ENCODE measurements at places on chromosomes 7 and 10.

GRCh38 chr7:50699143-50699542, 83.6 kb downstream of the GRB10 start:
- DNase-seq: no peak

- no peak for DNase-seq
These were observed 60.3 kb upstream of the IL6 start for GRCh38 chr7:22666732-22667131.

DNA sequence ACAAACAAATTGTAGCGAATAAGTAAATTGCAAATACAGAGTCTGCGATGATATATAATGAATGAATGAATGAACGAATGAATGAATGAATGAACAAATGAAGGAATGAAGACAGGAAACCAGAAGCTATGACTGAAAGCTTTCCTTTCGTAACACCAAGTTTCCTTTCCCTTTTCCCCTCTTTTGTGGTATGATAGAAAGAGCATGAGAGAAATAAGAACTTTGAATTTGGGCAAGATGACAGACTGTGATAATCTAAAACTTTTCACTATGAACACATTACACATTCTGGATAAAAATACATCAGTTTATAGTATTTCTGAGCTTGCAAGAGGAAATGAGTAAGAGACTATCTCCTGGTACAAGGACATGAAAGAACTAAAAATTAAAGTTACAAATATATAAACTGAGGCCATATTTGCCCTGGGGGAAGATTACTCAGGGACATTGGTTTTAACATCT, 8.4 kb upstream of the UCN3 start:
- DNase-seq: no peak

DNA sequence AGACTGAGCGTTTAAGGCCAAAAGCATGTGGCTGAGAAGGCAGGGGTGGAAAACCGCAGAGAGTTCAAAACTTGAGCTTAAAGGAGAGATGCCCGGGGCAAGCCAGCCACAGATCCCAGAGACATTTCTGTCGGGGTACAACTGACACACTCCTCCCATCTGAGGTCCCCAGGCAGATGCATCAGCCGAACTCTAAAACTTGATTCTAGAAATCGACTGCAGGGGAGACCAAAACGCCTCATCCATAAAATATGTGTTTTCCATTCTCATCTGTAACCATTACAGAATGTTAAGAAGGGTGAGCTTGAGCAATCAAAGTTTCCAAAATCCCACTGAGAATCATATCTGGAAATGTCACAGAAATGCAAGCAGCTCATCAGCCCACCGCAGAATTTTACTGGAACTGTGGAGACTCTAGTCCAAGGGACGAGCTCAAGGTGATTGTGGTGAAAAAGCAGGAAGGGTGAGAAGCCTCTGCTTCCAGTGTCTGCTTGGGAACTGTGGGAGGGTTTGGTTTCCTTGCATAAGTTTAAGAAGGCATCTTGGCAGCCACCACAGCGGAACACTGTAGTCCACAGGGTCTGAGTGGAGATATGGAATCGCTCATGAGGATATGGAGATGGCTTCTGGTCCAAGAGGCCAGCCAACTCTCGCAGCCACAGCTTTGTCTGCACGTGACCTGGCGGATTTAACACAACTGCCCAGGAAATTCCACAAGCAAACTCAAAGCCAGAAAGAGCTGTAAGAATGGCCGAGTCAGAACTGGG, 249.2 kb downstream of the SFMBT2 start:
- DNase-seq: no peak

GRCh38 chr10:4214908-4215307, 429.9 kb upstream of the KLF6 start:
- DNase-seq: no peak

GRCh38 chr7:27367933-27368549, 125.4 kb downstream of the EVX1 start:
- DNase-seq: no peak

DNA sequence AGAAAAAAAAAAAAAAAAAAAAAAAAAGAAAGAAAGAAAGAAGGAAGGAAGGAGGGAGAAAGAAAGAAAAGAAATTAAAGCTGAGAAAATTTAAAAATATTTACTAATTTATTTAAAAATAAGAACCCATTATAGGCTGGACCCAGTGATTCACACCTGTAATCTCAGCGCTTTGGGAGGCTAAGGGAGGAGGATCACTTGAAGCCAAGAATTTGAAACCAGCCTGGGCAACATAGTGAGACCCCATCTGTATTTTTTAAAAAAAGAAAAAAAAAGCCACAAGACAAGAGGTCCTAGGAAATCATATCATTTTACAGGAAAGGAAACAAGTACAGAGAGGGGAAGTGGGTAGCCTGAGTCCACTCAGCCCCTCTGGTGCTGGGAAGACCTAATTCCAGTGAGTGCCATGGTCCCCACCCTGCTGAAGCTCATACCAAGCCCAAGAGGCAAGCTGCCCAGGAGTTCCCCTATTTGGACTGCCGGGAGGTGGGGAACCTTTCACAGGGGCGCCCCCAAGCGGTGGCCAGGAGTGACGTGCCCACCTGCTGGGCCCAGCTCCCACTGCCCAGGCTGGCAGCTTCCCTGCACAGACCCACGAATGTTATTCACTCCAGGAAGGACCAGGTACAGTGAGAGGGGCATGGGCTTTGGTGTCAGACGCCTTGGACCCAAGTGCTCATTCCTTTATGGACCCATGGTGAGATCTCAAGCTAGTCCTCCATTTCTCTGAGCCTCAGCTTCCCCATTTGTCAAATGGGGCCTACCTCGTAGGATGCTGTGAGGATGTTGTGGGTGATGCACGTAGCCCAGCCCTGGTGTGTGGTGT, 133.6 kb downstream of the ZMIZ1 start:
- no peak for DNase-seq

GRCh38 chr10:123445261-123445775, 220.8 kb upstream of the GPR26 start:
- DNase-seq: no peak

GRCh38 chr7:142507799-142508198, 241.5 kb upstream of the PRSS1 start:
- no peak for DNase-seq

DNA sequence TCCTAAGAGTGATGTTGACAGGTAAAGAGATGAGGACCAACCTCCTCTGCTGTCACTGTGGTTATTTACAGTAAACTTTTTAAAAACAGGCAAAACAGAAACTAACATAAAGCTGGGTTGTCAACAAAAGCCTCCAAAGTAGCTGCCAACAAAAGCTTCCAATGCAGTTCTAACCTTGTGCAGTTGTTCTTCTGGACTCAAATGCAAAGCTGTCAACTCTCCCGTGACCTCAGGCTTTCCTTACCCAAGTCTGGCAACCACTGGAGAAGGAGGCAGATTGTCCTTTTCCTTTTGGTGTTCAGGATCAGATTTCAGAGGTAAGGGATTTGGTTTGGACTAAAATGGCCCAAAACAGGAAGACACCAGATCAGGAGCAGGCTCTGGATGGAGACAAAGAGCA, 63.1 kb downstream of the DLG5 start:
- no peak for DNase-seq

DNA sequence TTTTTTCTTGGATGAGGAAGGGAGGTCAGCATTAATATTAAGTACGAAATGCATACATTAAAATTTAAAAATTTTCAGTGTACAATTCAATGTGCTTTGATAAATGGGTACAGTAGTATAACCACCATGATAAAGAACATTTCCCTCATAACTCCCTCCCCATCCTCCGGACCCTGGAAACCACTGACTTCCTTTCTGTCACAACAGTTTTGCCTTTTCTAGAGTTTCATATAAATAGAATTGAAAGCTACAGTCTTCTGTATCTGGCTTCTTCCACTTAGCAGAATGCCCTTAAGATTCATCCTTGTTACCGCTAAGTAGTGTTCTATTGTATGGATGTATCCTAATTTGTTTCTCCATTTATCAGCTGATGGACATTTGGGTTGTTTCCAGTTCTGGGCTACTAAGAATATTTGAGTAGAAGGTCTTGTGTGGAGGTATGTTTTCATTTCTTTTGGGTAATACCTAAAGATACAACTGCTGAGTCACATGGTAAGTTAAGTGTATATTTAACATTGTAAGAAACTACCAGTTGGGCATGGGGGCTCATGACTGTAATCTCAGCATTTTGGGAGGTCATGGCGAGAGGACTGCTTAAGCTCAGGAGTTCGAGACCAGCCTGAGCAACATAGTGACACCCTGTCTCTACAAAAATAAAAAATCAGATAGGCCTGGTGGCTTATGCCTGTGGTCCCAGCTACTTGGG, 30.8 kb downstream of the ABI1 start:
- no peak for DNase-seq

DNA sequence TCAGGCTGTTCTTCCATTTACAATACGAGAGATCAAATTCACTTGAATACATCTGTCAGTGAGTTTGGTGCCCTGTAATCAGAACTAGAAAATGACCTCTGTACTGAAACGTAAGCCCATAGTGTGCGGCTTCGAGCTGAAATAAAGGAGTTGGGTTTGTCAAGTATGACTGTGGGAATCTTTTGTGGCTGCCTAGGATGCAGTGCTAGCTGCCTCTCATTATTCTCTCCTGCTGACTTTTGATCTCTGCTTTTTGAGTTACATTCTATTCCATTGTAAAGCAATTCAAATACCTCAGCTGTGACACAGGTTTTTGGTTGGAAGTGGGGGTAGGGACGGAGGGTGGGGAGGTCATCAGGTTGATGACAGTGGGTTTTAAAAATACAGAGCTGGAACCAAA, 40.4 kb downstream of the ICA1 start:
- no peak for DNase-seq

DNA sequence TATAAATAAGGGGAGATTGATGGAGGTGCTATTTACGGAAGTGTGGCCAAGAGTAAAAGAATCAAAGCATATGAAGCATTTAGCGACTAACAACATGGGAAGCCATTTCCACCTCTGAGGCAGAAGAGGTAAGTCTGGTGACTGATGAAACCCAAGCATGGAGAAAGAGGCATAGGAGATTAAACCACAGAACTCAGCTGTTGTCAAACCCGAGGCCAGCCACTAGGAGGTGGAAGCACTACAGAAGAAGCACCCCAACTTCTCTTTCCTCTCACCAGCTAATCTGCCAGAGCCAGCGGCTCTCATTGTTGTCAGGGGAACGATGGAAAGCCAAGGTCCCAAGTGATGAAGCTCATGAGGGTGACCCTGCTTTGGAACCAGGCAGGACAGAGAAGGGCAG, 19.6 kb upstream of the CNTNAP2 start:
- DNase-seq: no peak

DNA sequence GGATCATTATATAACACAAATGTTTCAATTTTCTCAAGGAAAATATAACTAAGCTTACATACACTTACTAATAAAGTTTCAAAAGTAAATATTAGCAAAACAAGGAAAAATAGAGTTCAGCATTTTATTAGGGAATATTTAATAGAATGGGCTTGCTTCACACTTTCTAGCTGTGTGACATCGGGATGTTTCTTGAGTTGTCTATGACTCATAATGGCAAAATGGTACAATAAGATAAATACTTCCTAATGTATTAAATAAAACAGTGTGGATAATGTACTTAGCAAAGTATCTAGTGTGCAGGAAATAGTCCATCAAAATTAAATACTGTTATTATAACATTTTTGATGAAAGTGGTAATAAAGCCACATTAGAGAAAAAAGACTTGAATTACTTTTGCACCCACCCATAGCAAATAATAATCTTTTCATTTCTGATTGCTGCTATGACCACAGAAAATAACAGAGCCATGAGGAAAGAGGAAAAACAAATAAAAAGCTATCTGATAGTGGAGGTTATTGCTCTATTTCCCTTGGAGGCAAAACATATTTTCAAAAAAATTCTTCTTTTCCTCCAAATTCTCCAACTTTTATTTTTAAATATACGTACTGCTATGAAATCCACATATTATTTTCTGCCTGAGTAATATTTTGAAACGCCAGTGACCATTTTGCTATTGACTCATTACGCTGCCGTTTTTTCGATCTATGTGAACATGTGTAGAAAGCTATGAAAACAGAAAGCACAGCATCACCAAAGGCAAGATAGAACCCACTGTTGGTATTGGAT, 272.9 kb upstream of the KLF6 start:
- DNase-seq: no peak

GRCh38 chr10:79195091-79195923, 126.5 kb downstream of the ZMIZ1 start:
- peak; percentile 65 for DNase-seq

GRCh38 chr7:158267742-158268435, 319.7 kb downstream of the PTPRN2 start:
- DNase-seq: no peak

DNA sequence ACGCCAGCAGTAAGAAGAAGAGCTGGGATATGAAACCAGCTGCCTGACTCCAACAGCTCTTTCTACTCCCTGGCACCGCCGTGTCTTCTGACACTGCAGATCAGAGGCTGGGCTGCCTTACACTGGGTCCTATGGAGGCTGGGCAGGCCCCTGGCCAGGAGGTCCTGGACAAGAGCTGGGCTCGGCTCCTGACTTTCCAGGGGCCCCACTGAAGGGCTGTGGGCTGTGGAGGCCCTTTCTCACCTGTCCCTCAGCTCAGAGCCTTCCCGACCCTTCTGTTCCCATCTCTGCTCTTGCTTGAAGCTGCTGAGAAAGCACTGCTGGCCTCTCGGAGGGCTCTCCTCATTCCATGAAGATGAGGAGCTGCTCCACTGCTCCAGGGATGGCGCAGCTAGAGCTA, 85.9 kb upstream of the UNC5B start:
- no peak for DNase-seq

DNA sequence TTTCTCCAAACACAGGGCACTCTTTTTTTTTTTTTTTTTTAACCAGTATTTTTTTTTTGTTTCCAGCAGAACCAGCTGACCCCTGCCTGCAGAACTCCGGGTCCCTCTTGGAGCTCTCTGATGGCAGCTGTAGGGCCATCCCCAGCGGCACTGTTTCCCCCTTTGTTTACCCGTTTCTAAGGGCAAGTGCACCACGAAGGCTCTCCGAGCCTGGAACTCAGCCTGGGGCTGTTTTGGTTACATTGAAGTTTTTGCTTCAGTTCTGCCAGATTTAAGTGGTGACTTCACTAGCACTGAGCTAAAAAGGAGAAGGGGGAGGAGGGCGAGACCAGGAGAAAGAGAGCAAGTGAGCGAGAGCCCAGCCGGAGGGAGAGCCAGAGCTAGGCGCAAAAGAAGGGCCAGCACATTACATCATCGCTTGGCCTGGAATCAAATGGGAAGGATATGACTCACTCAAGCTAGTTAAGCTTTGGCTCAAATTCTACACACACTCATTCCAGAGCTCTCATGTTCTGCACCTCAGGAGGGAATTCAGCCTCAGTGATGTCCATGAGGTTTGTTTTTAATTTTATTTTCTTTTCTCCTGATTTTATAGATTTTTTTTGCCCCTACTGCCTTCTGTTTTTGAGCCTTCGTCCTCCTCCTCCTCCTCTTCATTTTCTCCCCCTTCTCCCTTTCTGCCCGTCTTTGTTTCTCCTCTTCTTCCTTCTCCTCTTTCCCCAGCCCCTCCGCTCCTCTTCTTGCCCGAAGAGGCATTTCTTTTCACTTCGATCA, 272.3 kb downstream of the TRIL start:
- no peak for DNase-seq

GRCh38 chr10:86979977-86980448, 11.7 kb downstream of the ADIRF start:
- no peak for DNase-seq

Measured in stimulated activated CD8-positive, alpha-beta memory T cell treated with anti-CD3 and anti-CD28 coated beads, Interleukin-4, amount 100 ng/mL, for 1 hour (primary cell).